ENCODE measurements at places on chromosomes 1 and 21.
A peak's percentile ranks its signal among the peaks of the same experiment; 100 is the strongest.

GRCh38 chr1:181664543-181664942 lies 181.2 kb downstream of the CACNA1E start:
- no peak for DNase-seq

- no peak for DNase-seq
Measured at GRCh38 chr1:68429233-68429808, 20.4 kb downstream of the RPE65 start.

DNA sequence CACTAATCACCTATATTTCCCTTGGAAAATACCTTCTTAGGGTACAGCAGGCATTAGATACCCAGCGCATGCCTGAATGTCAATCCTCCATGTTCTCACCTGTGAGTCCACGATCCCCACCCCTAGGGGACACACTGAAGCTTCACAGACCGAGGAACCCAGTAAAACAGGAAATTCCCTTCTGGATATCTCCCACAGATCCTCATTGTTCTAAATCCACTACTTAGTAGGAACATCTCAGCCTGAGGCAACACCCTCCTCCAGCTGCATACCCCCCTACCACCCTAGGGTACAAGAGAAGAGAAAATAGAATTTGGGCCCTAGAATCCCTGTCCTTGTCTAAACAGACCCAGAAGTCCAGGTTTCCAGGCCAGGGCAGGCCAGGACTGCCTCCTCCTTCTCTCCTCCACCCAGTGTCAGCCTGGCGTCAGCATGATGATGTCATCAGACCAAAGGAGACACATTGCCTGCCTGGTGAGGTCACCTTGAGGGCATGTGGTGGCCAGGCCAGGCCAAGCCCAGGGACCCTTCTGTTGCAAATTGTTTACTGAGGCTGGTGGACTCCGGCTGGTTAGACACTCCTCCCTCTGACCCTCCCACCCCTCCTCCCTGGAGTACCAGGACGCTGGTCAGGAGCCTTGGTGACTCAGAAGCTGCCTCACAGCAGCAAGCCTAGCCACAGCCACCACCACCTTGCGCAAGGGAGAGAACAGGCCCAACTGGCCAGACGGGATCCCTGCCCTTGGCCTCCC lies 6.2 kb downstream of the NECTIN4 start:
- peak; percentile 97 for DNase-seq

DNA sequence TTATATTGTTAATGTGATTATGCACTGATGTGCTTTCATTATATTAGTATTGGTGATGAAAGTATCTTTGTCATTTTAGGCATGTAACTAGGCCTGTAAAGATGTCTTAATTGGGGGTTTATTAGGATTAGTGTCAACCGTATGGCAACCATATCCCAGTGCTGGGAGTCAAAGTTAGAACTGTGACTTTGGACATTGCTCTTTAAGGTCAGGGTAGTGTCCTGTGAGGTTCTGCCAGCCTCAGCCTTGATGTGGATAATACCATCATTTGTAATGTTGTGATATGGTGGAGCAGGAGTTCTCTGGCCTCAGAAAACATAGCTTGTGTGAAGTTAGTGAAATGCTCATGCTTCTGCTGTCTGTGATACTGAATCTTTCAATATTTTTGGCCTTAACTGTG lies 59.4 kb downstream of the LAMC1 start:
- DNase-seq: no peak

DNA sequence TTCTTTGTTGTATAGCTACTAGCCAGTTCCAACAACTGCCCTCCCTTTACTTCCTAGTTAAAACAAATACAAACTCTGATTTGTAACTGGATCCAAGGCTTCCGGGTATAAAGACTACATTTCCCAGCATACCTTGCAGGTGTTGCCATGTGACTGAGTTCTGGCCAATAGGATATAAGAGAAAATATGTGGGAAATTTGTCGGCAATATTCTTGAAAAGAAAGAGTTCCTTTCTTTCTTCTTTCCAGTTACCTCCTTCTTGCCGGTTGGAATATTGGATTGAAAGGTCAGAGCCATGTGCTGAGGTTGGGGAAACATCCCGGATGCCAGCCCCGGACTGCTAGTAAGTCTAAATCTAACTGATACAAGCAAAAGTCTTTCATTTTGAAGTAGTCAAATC lies 23.0 kb upstream of the ZBTB40 start:
- DNase-seq: peak; percentile 70

GRCh38 chr1:236280438-236281197 lies 1.1 kb downstream of the ERO1B start:
- DNase-seq: peak; percentile 1

- DNase-seq: no peak
Measured at GRCh38 chr1:12038356-12039163, 19.3 kb downstream of the MIIP start.

Data from iris pigment epithelial cell (primary cell).